ENCODE measurements at places on chromosomes 6 and 20. TPM values are rescaled to one million over a fixed set of nuclear protein-coding genes. Genes with fewer than 3 reads are reported as not detected.

MOXD1 gene
- total RNA-seq: 18.6 TPM

SULF2 gene
- total RNA-seq: 9.4 TPM

DNAH8 gene
- total RNA-seq: under 0.01 TPM

DNA sequence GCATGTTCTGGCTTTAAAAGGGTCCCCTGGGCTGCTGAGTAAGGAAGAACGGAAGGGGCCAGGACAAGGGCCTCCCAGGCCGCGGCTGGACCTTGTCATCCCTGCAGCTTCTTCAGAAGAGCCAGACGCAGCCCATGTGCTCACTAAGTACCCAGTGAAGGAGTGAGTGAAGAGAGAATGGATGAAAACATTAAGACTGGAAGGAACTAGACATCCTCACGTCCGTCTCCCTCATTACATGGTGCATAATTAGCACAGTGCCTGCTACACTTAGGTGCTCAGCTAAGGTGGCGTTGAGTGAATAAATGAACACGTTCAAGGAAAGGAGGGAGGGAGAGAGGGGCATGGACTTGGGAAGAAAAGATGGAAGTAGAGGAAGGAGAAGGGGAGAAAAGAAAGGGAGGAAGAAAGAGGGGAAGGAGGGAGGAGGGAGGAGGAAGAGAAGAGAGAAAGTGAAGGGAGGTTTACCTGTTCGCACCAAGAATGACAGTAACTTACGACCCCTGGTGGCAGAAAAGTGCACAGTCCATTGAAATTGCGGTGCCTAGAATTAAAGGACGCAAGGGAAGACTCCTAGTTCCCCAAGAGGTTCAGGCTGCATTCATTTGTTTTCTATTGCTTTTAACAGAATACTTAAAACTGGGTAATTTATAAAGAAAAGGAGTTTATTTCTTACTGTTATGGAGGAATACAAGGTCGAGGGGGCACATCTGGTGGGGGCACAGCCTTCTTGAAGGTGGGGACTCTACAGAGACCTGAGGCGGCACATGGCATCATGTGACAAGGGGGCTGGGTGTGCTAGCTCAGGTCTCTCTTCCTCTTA lies 8.0 kb downstream of the TP53RK start:
- DNase-seq: peak; percentile 32

DNA sequence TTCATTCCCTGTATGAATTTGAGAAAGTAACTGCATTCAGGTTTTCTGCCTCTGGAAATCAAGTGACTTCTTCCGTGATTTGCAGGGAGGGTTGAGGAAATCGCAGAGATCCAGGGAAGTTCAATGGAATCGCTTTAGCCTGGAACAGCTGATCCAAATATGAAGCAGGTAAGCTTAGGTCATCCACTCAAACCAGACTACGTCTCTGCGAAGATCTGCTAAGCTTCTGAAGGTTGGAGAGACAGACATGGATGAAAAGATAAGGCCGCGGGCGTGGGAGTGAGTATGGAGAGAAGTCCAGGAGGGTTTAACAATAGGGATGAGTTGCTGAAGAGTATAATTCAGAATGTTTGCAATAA lies 34.2 kb upstream of the BTN3A2 start:
- no peak for DNase-seq

DNA sequence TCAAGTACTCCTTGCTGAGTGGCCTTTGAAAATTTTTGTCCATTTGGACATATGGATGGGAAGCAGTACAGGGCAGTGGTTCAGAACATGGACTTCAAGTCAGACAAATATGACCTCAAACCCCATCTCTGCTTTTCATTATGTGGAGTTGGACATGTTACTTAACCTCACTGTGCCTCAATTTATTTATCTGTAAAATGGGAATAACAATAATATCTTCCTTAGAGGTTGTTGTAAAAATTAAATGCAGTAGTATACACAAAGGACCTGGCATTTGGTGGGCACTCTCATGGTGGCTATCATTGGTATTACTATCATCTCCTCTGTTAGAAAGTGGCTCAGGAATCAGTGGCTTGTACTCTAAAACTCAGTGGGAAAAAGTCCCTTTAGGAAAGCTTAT lies 204.0 kb upstream of the MYLIP start:
- DNase-seq: no peak

DNA sequence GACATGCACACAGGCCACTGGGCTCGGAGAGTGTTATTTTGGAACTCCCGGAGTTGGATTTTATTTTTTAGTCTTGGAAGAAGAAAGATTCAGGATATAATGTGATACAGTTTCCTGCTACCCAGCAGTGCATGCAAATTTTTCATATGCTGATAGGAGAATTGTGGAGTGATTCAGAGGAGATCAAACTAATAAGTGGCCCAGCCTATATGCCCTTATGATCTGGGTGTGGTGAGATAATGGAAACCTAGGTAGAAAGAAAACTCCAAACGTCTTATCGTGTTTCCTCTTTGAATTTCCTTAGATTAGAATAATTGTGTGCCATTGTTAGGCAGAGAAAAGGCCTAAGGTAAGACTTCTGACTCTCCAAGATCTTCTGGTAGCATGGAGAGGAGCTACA lies 401.2 kb upstream of the BTBD3 start:
- no peak for DNase-seq

DNA sequence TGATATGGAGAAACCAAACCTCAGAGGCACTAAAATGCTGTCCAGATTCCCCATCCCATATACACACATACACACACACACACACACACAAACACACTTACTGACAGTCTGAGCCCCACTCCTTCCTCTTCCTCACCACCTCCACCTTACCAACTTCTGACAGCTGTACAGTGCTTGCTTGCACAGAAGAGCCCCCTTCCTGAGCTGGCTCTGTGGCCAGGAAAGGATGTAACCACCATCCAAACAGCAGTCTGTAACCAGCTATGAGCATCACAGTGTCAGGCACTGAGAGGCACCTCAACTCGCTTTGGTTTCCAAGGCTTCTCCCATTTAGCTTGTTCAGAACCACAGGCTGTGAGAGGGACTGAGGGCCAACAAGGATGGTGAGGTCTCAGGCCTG lies 5.9 kb upstream of the C6orf136 start:
- no peak for DNase-seq

DNA sequence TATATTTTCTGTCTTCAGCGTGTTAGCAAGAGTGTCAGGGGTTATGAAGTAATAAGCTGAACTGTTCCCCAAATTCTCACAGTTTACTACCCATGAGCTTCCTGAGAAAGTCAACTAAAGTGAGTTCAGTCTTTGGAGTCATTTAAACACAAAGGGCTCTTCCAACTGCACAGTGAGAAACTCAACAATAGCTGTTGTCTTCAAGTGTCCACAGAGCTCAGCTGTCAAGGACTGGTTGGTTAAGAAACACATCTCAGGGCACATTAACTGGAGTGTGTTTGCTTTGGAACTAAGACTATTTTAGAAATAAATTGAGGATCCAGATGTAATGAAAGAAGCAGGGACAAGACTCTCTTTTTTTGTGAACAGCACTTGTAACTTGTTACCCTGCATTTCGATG lies 241.4 kb upstream of the SOX4 start:
- DNase-seq: no peak

DNA sequence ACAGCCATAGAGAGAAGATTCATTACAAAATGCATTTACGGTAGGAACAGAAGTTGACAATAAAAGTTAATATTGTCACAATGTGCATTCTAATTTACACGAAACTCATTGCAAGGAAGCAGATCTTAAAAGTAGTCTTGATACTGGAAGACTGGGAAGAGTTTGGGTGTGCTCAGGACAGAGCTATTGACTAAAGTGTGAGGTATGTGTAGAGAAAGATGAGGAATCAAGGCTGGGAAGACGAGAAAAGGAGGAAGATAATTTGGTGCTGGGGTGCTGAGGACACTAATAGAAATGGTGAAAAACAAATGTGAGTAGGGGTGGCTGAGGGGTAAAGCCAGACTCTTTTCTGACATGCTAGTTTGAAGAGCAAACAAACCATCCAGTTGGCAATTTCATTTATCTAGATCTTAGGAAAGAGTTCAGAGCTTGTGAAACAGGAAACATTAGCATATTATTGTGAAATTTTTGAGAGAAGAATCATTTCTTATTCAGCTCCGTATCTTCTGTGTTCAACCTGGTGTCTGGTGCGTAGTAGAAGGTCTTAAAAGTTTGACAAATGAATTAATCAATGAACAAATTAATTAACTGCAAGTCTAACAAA lies 72.7 kb downstream of the ELOVL4 start:
- DNase-seq: no peak

DNA sequence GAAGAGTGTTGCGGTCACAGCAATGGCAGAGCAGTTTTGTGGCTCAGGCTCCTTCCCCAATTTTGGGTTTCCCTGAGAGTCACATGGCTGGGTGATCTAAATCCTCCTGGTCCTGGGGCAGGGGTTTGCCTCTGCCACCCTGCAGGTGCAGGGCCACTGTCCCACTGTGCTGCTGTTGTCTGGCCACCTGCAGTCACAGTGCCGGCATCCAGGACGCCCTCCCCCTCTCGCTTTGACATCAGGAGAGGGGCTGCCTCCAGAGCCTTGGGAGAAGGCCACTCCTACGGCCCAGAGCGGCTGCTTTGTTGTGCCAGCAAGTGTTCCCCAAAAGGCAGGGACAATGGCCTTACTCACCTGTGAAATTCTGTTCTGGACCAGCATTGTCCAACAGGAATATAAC lies 449.0 kb downstream of the QKI start:
- no peak for DNase-seq

GRCh38 chr20:63686492-63687321 lies 9.7 kb upstream of the TNFRSF6B start:
- DNase-seq: no peak

DNA sequence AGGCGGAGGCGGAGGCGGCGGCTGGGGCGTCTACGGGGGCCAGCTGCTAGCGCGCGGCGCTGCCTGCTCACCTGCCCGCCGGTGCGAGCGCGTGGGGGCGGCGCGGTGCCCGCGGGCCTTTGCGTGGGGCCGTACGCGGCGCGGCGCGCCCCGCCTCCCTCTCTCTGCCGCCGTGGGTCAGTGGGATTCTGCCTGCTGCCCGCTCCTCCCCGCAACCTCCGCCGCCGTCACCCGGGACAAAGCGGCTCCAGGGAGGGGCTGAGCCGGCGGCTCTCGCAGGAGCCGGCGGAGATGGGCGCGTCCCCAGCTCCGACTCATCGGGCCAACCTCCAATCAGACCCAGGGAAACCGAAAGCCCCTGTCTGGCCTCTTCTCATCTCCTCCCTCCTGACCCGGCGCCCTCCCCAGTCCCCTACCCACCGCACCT lies at the start of gene RCAN2:
RCAN2 (minus strand) TSS at position 249 of the 427 bp plus-strand sequence.
- DNase-seq: peak; percentile 67

DNA sequence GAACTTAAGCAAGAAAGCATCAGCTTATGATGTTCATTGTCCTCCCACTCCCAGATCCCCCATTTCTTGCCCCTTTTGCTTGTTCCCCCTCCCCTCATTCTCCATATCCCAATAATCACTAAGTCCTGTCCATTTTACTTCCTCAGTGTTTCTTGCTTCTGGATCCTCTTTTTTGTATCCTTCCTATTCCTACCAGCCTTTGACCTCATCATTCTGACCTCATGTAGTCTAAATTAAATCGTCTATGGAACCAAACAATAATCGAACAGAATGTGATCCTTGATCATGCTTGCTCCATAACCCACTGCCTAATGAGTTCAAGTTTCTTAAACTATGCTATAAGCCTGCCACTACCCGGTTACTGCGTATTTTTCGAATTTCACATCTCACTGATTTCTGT lies 5.4 kb upstream of the RSPH3 start:
- DNase-seq: no peak

DNA sequence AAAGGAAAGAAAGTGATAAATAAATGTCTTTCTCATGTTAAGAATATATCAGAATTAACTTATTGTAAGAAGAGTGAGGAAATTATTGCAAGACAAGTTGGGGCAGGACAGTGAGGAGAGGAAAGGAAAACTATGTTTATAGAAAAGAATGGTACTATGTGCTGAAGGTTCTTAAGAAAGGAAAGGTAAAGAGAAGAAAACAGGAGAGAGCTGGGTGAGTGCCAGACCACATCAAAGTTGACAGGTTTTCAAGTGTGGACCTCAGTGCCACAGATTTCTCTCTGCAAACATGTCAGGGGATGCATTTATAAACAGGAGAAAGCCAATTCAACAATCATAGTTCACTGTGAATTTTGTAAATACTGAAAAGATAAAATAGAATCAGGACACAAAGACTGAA lies 439.2 kb downstream of the PKHD1 start:
- no peak for DNase-seq

GRCh38 chr6:138673346-138674014 lies 100.1 kb upstream of the CCDC28A start:
- no peak for DNase-seq

DNA sequence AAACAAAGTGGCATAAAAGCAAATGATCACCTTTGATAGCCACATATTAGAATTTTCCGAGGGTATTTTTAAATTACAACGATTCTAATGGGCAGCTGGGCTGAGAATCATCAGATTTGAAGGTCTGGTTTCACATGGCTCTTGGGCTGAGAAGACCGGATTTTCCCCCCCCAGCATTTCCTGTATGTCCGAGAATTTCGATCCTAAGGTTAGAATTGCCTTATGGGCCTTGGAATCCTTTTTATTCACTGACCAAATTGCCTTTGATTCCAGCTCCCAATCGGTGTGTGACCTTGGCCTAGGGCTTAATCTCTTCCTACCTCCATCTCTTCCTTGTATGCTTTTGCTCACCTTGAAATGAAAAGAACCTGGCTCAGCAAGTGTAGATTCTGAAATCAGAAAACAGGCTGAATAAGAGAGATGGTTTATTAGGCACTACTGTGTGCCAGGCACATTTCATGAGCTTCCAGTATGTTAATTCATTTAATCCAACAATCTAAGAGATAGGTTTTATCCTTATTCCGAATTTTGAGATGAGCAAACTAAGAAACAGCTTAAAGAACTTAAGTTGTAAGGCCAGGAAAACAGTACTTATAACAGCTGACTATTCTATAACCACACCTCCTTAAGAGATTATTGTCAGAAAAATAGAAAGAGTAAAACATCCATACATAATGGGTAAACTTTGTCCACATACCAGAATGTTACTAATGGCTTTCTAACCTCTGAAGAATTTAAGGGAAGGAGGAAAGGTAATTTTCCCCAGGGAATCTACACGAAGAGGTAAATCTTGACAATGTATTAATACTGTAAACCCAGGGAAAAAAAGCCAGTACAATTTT lies 39.4 kb downstream of the HFE start:
- no peak for DNase-seq

DNA sequence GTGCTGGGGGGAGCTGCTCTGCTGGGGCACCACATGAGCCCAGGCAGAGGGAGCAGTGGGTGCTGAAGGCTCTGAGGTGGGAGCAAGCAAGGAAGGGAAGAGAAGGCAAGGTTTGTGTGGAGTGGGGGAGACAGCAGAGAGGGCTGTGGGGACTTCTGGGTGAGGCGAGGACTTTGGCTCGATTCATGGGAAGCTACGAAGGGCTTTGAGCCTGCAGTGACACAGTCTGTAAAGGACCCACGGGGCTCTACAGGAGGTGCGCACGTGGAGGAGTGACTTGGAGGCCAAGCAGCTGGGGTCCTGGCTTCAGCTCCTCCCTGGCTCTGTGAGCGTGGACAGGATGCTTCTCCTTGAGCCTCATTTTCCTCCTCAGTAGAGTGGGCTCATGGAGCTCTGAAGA lies 29.1 kb upstream of the CSNK2A1 start:
- DNase-seq: no peak

GRCh38 chr6:37979392-37980221 lies 160.1 kb downstream of the ZFAND3 start:
- DNase-seq: no peak
